ENCODE measurements at places on chromosomes 7 and 10. TPM values are rescaled to one million over a fixed set of nuclear protein-coding genes. Genes with fewer than 3 reads are reported as not detected.

The NFE2L3 gene
- total RNA-seq: 7.3 TPM

The KEL gene
- total RNA-seq: not detected

The TCAF2 gene
- 1.3 TPM for total RNA-seq

The VWA2 gene
- 1.9 TPM for total RNA-seq

The IFIT1B gene
- total RNA-seq: not detected

The TRPV5 gene
- not detected for total RNA-seq

The RBM28 gene
- total RNA-seq: 23.6 TPM

The POLR1F gene
- total RNA-seq: 13.3 TPM

The ARMH3 gene
- 25.8 TPM for total RNA-seq

The BMPER gene
- 2.0 TPM for total RNA-seq

The DENND2A gene
- 10.1 TPM for total RNA-seq

The COMTD1 gene
- 72.3 TPM for total RNA-seq

The ATRNL1 gene
- total RNA-seq: 1.8 TPM

The IGFBP1 gene
- total RNA-seq: not detected

The CHN2 gene
- total RNA-seq: 41.5 TPM

The CACNB2 gene
- 13.6 TPM for total RNA-seq

The ZNHIT1 gene
- total RNA-seq: 97.0 TPM

The MAD1L1 gene
- 31.2 TPM for total RNA-seq

The AIFM2 gene
- total RNA-seq: 23.0 TPM

The SHLD2 gene
- total RNA-seq: 32.2 TPM

The SLC26A3 gene
- 1,687 TPM for total RNA-seq

The OR2A42 gene
- total RNA-seq: not detected

The INSYN2A gene
- not detected for total RNA-seq

The TMEM106B gene
- 44.0 TPM for total RNA-seq

The EPDR1 gene
- total RNA-seq: 25.8 TPM

The PRF1 gene
- 3.0 TPM for total RNA-seq

The RPEL1 gene
- total RNA-seq: not detected

The GBF1 gene
- total RNA-seq: 67.8 TPM
